ENCODE measurements at places on chromosomes 2 and 18.

GRCh38 chr2:136005462-136006196 is 20.2 kb upstream of the DARS1 start:
- no peak for DNase-seq

DNA sequence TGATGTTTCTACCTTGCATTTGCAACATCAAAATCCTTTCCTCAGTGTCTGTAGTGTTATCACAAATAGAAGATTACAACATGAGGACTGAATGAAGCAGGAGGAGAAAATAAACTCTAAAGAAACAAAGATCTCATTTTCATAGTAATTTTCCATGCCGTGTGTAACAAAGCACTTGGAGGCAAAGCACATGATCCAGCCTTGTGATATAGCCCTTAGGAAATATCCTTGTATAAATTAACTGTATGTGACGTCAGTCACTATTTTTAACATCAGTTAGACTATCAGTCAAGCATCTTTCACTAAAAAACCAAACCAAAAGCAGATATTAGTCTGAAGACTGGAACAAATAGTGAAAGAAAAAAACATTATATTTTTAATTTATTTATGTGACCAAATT is 492.1 kb upstream of the CNTNAP5 start:
- DNase-seq: no peak

- no peak for DNase-seq
Measured at GRCh38 chr2:18299423-18300212, 260.8 kb downstream of the RDH14 start.

GRCh38 chr2:222753251-222753824 is 81.9 kb downstream of the MOGAT1 start:
- no peak for DNase-seq

- no peak for DNase-seq
Measured at GRCh38 chr2:106039634-106040315, 154.3 kb downstream of the UXS1 start.

DNA sequence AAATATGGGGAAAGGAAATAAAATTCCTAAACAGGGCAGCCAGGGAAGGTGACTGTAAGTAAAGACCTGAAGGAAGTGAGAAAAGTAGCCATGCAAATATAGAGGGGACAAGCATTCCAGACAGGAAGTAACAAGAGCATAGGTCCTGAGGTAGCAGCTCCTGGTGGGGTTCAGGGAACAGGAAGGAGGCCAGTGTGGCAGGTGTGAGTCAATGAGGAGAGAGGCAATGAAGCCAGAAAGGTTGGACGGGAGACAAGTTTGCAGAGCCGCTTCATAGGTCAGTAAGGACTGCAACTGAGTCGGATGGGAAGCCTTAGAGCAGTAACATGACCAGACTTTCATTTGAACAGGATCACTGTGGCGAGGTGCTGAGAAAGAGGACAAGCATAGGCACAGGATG is 150.9 kb downstream of the METTL4 start:
- DNase-seq: no peak

- no peak for DNase-seq
Measured at GRCh38 chr18:64851726-64852125, 702.8 kb upstream of the LINC00305 start.

DNA sequence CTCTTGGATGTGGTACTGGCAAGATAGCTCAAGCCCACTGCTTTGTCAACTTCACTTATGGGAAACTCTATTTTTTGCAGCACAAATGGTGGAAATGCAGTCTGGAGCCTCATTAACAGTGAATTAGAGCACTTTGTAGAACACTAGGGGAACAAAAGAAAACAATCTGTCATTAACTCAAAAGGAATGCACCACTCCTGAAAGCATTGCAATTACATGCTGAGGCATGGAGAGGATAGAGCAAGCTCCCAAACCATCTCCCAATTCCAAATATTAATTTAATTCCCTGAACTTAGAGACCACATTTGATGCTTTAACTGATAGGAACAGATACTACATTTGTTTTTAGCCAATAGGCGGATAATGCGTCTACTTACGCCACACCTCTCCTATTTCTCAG is 32.8 kb upstream of the TANC1 start:
- DNase-seq: no peak

GRCh38 chr2:181675254-181675653 is 5.1 kb downstream of the NEUROD1 start:
- no peak for DNase-seq

GRCh38 chr18:25005541-25006403 is 346.2 kb downstream of the ZNF521 start:
- no peak for DNase-seq

DNA sequence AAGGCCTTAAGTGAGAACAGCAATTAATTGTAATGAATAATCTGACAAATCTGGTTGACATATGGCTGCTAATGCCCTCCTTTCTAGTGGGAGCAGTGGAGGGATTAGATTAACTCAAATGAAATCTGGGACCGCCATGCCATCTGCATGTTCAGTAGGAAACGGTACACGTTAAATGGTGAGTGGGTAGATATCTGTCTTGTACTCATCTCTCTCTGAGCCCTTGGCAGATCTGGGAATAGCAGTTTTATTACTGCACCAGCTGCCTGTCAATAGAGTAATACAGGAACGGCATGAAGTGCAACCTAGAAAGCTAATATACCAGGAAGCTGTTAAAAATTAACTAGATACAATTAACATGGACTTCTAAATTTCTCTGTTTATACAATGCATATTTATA is 258.8 kb downstream of the GPD2 start:
- DNase-seq: no peak

- DNase-seq: no peak
Measured at GRCh38 chr18:35029770-35030169, 11.4 kb upstream of the MAPRE2 start.

DNA sequence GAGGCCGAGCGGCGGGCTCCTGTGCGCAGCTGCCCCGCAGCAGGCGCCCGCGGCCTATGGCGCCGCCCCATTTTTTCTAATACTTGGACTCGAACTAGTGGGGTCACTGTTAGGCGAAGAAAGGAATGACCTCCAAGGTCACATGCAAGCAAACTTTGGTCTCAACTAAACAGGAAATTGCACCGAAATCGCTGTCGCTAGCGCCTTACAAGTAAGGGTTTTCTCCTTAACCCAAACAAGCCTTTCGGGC is 339 bp downstream of the ACAA2 start:
- no peak for DNase-seq

- no peak for DNase-seq
Measured at GRCh38 chr18:68854786-68855391, 57.0 kb downstream of the CCDC102B start.

- DNase-seq: peak; percentile 23
Measured at GRCh38 chr2:64327510-64328414, 126.2 kb upstream of the LGALSL start.

DNA sequence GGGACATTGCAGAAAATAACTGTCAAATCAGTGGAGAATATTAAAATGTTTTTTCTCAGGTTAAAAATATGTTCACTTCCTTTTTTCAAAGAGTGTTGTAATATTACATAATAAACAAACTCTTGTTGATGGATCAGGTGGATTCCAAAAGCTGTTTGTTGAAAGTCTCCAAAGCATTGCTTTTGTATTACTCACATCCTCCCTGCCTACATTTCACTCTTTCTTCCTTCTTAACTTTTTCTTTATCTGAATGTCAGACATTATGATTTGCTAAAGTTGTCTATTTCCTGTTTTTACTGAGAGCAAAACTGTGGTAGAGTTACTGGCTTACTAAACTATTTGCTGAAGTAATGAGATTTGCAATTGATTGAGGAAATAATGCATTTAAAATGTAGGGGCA is 92.1 kb downstream of the CDH19 start:
- DNase-seq: no peak

GRCh38 chr2:155653176-155653575 is 679.3 kb downstream of the NR4A2 start:
- no peak for DNase-seq

- no peak for DNase-seq
Measured at GRCh38 chr2:43368483-43369385, 142.3 kb upstream of the ZFP36L2 start.

GRCh38 chr2:100057901-100058261 is 84.5 kb downstream of the AFF3 start:
- DNase-seq: no peak
